ENCODE measurements at places on chromosomes 16 and 17.
A peak's percentile ranks its signal among the peaks of the same experiment; 100 is the strongest.

- DNase-seq: no peak
Observed at GRCh38 chr16:28165598-28165997, 46.2 kb downstream of the XPO6 start.

GRCh38 chr17:42118545-42118944, 2.6 kb downstream of the KAT2A start:
- no peak for DNase-seq

DNA sequence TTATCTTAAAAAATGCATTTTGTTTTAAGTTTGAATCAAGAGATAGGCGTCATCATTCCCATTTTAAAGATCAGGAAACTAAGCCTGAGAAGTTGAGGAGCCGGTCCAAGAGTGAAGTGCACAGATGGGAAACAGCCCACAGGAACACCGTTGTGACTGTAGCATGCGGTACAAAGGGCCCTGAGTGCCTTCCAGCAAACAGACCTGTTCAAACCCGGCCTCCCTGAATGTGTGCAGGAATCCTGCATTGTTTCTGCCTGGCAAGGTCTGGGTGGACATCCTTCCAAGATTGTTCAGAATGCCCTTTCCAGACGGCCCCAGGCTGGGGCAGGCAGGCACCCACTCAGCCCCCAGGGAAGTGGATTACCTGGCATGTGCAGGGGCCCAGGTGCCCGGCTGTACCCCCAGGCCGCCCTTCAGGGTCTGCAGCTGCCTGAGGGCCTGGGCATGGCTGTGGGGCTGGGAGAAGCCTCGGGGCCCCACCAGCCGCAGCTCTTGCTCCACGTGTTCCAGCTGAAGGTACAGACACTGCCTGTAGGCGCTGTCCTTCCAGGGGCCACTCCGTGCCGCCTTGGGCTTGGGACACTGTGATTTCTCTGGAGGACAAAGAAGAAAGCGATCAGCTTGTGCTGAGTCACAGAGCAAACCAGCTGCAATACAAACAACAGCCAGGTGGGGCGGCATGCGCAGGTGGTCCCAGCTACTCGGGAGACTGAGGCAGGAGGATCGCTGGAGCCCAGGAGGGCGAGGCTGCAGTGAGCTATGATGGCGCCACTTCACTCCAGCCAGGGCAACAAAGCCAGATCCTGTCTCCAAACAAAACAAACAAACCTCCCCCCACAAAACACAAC, 45.0 kb upstream of the GCSH start:
- DNase-seq: no peak

- DNase-seq: no peak
Observed at GRCh38 chr16:84302111-84302954, 7.7 kb downstream of the WFDC1 start.

GRCh38 chr17:49213399-49213798, 2.9 kb downstream of the ABI3 start:
- no peak for DNase-seq

DNA sequence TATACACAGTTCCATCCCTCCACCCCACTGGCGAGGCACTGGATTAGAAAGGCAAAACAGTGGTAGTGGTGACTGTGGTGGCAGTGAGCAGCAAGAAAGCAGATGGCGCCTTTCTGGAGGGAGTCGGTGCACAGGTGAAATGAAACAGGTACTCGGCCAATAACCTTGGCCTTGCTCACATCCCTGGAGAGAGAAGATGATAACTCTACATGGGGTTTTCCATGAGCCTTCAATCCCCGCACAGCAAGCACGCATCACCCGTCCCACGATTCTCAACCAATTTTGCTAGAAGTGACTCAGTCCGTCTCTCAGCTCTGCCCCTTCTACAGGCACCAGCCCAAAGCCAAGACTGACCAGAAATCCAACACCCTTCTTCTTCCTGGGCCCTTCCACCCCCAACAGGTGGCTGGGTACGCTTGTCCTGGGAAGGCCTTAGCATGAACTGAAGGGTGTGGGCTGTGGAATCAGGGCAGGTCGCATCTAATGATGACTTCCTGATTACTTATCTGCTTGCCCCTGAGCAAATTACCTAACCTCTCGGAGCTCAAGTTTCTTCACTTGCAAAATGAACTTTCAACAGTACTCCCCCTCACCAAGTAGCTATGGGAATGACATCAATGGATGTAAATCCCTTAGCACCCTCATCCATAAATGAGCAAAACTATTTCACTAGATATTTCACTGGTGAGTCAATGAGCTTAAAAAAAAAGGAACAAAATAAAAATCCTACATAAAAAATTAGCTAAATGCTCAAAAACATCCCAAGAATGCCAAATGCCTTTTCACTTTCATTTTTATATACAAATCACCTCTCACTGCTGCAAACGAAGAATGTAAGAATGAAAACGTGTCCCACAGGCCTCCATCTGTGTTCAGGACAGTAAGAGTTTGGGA, 18.0 kb downstream of the XPO6 start:
- DNase-seq: no peak

- no peak for DNase-seq
Observed at GRCh38 chr16:16025214-16025968, 76.0 kb downstream of the ABCC1 start.

DNA sequence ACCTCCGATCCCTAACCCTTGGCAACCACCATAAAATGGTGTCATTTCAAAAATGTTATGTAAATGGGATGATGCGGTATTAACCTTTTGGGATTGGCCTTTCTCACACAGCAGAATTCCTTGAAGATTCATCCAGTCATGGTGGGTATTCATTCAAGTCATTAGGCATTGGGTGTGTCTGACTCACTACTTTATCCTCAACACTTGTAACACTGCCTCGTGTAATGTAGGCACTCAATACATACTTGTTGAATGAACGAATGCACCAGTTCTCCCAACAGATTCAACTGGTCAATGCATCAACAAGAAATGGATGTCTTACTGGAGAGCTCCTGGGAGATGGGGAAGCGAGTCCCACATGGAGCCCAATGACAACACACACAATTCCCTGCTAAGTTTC, 21.8 kb upstream of the GAN start:
- DNase-seq: no peak

- peak; percentile 86 for DNase-seq
Observed at GRCh38 chr17:81291662-81292061, 3.4 kb downstream of the SLC38A10 start.

- peak; percentile 71 for DNase-seq
Observed at GRCh38 chr17:40317345-40317873, 8.4 kb downstream of the RARA start.

- no peak for DNase-seq
Observed at GRCh38 chr16:89842471-89843408, 14.5 kb downstream of the SPIRE2 start.

DNA sequence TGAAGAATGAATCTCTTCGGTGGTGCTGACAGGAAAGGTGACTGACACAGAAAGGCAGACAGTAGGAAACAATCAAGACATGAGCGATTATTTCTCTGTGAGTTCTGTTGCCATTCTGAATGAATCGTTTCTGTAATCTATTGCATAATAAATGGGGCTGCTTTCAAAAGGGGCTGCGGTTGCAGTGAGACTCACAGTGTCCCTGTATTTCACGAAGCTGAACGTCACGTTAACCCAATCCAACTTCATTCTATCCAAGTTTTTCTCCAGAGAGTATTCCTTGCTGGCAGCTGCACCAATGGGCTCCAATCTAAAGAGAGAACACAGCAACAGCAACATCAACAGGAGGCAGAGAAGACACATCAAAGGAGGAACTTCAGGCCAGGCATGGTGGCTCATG, 75.4 kb downstream of the DNAH3 start:
- no peak for DNase-seq

GRCh38 chr17:50638966-50639713, 4.5 kb downstream of the ABCC3 start:
- peak; percentile 95 for DNase-seq

- DNase-seq: no peak
Observed at GRCh38 chr16:72897707-72898106, 150.2 kb downstream of the ZFHX3 start.

DNA sequence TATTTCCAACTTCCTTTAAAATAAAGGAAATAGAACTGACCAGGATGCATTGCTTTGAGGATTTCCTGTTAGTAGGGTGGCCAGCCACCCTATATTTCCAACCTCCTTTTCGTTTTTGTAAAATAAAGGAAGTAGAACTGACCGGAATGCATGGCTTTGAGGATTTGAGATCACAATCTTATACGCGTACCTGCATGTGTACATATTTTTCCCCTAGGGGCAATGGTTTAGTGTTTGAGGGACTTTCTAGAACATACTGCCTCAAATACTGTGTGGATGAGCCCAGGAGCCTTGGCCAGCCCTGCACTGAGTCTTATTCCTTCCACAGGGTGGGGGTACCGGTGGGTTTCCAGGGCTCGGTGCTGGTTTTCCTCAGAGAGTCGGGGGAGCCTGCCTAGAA, 25.6 kb downstream of the MAPK8IP3 start:
- DNase-seq: no peak

GRCh38 chr16:1430759-1431496, at the start of gene PERCC1:
Gene PERCC1 (plus strand): TSS chr16:1431078. CDS start chr16:1432594, 1,516 bp downstream.
- no peak for DNase-seq

DNA sequence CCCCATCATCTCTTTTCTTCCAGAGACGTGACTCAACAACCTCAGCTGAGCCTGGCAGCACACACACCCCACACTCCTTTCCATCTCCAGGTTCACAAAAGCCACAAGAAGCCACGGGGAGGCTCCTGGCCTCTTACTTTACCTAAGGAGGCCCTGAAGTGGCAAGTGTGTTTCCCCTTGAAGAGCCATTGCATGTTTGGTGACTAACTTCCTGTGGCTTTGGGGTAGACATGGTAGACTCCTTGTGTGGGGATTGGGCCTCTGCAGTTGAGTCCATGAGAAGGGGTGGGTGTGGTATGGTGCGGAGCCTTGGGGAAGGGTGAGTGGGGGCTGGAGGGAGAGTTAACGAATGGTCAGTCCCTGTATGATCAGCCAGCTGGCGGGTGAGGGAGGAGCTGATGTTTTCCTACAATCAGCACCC, 24.2 kb downstream of the SAP30BP start:
- no peak for DNase-seq

DNA sequence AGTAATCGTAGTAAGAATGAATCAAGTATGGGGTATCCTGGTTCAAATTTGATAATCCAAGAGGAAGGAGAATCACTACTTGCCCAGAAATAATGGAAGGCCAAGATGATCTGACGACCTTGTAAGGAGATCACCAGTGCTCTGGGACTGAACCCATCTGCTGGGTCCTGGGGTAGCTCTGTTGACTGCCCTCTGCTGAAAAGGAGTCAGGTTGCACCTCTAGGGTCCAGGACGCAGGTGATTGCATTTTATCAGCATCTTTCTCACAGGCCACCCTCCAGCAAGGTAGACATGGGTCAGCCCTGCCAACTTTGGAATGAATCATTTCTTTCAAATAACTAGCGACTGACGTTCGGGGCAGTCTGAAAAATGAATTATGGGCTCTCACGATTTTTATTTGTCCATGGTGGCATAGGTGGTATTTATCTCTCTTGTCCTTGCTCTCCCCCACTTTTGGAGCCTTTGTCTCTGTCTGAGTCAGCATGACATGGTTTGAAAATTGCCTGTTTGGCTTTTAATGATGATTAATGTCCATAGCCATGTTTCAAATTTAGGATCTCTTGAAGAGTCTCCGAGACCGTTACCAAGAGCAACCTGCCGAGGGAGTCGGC, 163.7 kb downstream of the MSI2 start:
- no peak for DNase-seq

DNA sequence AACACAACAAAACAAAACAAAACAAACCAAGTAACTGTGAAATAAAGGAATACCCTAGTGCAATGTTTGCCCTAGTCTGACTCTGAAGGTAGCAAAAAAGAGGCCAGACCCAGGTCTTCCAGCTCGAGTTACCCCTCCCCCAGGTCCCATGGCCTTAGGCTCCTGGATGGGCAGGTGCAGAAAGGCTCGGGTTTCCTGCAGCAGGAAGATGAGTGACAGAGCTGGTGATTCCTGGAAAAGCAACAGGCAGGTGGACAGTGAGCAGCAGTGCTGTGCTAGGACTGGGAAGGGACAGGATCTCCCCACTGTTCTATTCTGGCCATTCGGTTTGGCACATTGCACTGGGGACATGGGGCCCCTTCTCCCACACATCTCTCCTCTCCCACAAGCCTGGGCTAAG, 42.9 kb upstream of the MRTFB start:
- no peak for DNase-seq

DNA sequence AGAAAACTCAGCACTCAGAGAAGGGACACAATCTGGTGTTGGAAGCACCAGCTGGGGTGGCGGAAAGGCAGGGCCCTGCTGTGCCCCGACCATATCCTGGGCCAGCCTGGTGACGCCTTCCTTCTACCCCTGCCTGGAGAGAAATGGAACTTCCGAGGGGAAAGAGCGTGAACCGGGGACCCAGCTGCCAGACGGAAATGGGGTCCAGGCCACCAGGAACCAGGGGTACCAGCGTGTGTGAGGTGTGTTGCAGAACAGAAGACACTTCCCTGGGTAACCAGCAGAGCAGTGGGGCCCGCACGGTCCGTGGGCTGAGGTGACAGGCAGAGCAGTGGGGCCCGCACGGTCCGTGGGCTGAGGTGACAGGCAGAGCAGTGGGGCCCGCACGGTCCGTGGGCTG, 6.8 kb downstream of the RAB40B start:
- no peak for DNase-seq

GRCh38 chr17:50292465-50292864, 18.2 kb downstream of the TMEM92 start:
- DNase-seq: no peak

- DNase-seq: no peak
Observed at GRCh38 chr17:18041776-18042175, 2.6 kb downstream of the GID4 start.

DNA sequence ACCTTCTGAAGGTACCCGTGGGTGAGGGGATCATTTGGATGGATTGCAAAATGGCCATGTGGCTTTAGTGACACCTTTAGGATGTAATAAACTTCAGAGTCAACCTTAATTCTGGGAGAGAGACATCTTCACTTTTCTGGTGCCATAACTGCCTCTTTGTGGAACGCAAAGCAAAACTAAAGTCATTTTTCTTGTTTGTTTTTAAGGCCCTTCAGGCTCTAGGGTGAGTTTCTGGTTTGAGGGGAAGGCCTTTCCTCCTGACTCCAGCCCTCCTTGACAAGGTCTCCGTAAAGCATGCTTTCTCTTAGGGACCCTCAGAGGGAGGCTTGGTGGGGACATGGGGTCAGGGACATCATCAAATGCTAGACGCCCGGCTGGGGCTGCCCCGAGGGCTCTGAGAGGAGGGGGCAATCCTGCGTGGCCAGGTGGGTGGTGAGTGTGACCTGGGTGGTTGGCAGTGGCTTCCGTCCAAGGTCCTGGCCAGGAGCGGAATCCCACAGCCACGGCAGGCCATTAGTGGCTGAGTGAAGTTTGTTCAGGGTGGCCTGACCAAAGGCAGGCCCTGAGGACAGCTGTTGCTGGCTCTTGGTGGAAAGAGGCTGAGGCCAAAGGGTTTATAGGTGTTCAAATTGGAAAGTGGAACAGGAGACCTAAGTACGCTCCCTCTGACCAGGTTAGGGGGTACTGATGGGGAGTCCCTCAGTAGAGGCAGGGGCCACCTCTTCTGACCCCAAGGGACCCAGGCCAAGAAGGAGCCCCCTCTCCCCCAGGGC, 112.2 kb downstream of the METRNL start:
- no peak for DNase-seq

Data from transverse colon (tissue), 4 donors.